Stimulated activated CD8-positive, alpha-beta memory T cell treated with anti-CD3 and anti-CD28 coated beads, Interleukin-12 subunit alpha, Interleukin-12 subunit beta, amount 100 ng/mL, for 4 hours (primary cell): ENCODE measurements at places on chromosomes 7 and 10.

DNA sequence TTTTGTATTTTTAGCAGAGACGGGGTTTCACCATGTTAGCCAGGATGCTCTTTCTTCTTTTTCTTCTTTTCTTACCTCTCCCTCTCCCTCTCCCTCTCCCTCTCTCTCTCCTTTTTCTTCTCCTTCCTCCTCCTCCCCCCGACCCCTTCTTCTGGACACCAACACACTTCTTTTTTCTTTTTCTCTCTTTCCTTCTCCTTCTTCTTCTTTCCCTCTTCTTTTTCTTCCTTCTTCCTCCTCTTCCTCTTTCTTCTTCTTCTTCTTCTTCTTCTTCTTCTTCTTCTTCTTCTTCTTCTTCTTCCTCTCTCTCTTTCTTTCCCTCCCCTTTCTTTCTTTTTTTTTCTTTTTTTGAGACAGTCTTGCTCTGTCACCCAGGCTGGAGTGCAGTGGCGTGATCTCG is 14.0 kb downstream of the MMD2 start:
- no peak for DNase-seq

DNA sequence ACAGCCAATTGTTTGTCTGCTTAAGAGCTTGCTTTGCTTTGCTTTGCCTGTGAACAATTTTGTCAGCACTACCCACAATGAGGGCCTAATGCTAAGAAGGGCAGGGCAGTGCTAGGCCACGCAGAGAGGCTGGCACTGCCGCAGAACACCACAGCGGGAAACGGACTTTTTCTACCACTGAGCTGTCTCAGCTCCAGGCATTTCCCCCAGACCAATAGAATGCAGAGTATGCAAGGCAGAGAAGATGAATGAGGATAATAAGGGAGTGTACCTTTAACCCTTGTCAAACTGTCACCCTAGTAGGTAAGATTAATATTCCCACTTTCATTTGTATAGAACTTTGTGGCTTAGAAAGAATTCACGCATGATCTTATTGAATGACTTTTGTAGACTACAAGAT is 104.5 kb downstream of the SH3PXD2A start:
- no peak for DNase-seq

GRCh38 chr10:90723416-90724068 is 134.3 kb downstream of the HTR7 start:
- DNase-seq: no peak

DNA sequence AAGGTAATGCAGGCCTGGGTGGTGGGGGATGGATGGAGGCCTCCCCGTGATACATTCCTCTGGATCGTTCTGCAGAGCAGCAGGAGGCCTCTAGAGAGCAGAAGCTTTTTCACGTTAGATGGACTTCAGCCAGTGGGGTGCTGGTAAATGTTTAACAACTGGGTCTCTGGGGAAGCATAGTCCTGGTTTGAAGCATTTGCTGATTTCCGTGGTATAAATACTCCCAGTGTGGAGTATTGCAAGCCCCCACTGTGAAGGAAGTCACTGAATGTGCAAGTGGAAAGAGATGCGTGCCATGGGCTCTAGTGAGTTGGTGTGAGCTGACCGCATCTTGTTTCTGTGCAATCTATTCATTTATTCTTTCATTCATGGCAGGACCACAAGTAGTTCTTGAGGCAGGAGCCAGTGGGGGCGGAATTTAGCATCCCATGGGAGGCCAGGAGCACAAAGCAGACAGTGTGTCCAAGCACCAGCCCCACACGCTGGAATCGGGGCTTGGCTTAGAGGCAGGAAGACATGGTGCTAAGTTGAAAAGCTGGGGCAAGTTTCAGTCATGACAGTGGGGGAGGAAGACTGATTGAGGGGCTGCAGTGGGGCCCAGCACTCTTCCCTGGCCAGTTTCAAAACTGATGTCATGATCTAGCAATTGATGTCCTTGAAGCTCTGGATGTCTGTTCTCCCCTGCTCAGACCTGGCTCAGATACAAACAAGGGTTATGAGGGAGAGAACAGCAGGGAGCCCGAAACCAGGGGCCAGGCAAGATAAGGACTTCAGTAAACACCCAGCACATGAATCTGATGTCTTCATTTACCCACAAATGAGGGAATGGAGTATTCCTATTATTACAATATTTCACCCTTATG is 280.9 kb upstream of the LYZL1 start:
- no peak for DNase-seq

GRCh38 chr7:139004321-139005090 is 23.3 kb upstream of the KIAA1549 start:
- DNase-seq: no peak

DNA sequence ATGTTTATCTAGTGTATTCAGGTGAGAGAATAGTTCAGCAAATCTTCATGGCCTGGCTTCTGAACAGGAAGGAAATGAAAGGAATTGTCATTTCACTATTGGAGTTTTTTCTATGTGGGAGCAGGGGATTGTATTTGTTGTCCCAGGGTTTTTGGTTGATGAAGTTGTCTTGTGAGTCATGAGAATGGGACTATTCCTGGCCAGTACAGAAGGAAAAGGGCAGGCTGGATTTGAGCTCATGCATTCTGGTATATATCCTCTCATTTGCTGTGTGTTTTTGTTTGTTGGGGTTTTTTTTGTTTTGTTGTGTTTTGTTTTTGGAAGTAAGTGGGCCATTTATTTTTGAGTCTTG is 101.2 kb upstream of the MKLN1 start:
- no peak for DNase-seq

GRCh38 chr7:28729281-28729680 is 228.8 kb downstream of the TRIL start:
- DNase-seq: no peak

DNA sequence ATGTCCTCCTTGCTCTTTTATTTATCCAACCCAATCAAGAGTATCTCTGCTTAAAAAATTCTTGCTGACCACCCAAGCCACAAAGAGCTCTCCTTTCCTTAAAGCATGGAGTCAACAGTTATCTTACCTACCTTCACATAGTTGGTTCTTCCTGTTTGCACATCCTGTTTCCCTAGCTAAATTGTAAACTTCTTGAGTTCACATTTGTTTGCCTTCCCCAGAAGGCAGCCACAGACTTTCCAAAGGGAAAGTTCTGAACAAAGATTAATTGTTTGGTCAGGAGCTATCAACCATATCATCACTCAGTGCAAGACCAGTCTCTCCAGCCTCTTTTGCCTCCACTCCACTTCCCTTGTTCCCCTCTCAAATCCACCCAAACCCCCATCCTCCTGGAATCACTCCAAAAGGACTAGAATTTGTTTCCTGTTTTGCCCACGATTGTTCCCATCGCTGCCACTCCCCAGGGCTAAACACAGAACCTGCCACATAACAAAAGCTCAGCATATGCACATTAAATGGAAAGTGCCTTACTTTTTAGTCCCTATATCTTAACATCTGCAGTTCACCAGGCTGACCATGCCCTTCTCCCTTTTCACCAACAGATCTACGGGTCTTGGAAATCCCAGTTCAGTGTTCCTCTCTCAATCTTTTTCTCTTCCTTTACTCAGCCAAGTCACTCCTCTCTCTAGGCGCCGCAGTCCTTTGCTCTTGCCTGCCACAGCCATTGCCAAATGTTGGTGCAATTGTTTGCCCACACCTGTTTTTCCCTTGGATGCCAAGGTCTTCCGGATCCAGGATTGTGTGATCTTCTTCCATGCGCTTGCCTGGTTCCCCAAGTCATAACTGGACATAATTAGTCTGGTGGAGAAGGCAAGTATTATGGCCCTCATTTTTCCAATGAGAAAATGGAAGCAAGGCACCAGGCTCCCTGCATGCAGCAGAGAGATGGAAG is 265.5 kb downstream of the KCNMA1 start:
- no peak for DNase-seq

DNA sequence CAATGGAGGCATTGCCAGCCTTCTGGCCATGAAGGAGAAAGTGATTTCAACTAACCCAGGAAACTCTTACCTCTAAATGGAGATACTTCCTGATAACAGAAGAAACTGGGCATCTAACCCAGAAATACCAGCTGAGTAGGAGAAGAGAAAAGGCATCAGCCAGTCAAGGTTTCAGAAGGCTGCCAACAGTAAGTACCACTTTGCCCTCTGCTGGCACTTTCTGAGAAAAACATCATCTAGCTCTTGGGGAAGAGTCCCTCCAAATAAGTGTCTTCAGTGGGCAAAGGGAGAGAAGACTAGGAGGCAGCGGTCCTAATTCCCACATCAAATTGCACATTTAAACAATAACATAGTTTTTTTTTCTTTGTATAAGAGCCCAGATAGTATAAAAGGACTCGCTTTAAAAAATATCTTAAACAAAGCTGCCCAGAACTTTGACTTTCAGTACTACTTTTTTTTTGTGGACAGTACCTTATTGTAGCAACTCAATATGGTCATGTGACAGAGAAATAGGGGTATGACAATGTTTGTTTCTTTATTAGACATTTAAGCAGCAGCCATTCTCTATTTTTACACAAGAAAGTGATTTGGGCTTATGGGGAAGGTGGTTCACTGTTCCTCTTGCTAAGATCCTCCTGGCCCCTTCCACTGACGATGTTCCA is 157.3 kb downstream of the CTTNBP2 start:
- DNase-seq: no peak

DNA sequence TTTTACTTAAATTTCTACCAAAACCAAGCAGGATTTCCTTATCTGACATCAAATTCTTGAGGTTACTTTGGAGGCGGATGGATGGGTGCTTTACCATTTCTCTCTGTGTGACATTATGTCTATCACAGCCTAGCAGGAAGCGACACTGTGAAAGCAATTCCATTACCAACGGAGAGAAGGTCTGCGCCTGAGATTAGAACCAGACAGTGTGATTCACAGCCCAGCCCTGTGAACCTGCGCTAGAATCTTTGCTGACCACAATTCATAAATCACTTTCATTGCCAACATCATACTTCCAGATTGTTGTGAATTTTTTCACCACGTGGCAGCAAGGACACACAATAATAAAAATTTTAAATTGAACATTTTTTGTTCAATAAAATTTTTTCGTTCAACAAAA is 126.5 kb downstream of the CUBN start:
- DNase-seq: peak; percentile 38

DNA sequence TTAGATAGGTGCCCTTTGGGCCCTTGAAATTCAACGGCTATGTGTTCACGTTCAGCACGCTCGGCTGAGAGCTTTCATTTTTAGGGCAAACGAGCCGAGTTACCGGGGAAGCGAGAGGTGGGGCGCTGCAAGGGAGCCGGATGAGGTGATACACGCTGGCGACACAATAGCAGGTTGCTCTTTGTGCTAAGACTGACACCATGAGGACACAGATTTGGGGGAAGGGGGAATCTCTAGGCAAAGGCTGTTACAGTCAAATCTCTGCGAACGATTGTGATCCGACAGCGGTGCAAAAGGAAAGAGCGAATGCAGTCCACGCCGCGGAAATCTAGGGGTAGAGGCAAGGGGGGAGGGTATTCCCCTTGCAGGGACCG is 667 bp downstream of the KLLN start:
- no peak for DNase-seq

GRCh38 chr10:47286591-47287315 is 13.2 kb upstream of the GDF10 start:
- DNase-seq: no peak

DNA sequence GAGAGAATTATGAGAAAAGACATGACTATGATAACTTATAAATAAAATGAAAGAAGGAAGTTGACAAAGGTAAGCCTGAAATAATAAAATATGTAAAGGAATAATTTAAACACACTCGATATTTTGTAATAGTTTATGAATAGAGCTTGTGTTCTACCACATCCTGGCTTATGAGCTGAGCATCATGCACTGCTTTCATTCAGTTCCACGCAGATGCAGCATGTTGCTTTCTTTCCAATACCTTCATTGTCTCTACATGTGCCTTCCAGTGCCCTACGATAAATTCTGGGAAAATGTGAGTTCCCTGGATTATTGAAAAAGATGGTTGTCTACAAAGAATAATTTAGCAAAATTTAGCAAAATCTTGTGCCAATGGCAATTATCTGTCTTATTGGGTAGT is 398.9 kb upstream of the SEMA3C start:
- DNase-seq: no peak

DNA sequence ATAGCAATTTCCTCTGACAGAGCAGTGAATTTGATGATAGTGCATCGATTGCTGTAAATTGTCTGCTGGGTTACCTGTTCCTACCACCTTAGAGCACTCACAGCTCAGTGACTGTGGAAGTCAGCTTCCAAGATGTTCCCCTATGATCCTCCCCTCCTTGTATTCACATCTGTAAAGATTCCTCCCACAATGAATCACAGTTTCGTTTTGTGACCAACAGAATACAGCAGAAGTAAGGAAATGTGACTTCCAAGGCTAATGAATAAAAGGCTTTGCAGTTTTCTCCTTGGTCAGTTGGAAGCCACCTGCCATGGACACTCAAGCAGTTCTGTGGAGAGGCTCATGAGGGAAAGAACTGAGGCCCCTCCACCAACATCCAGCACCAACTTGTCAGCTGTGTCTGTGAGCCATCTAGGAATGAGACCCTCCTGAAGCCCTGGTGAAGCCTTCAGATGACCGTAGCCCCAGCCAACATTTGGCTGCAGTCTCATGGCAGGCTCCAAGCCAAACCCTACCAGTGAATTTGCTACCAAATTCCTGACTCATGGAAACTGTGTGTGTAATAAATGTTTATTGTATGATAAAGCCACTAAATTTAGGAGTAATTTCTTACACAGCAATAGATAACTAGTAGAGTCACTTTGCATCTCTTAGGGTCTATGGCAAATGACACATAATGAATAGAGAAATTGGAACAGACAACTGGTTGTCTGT is 309.5 kb upstream of the NPVF start:
- no peak for DNase-seq

- no peak for DNase-seq
Observed at GRCh38 chr10:45418417-45418848, 44.4 kb downstream of the ALOX5 start.

DNA sequence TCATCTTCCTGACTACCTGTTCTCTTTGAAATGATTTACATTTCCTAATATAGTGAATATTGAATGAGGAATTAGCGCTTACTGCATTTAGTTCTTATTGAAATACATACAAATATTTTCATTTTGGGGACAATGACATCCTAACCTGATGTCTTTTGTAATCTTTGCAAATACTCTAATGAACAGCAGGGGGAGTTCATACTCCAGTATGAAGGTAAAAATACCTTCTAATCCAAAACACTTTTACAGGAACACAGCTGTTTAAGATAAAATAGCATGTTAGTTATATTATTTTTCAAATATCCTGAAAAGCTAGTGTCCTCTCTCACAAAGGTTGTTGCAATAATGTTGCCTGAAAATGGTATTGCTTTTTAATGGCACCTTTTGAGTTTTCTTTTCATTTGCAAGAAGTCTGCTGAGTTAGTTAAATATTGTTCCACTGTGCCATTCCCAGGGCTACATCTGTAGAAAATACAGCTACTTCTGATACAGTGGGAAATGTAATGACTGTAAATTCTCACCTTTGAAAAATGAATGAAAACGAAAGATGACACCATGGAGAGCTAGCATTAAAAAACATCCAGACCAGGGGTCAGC is 400.0 kb downstream of the PHF14 start:
- DNase-seq: no peak

DNA sequence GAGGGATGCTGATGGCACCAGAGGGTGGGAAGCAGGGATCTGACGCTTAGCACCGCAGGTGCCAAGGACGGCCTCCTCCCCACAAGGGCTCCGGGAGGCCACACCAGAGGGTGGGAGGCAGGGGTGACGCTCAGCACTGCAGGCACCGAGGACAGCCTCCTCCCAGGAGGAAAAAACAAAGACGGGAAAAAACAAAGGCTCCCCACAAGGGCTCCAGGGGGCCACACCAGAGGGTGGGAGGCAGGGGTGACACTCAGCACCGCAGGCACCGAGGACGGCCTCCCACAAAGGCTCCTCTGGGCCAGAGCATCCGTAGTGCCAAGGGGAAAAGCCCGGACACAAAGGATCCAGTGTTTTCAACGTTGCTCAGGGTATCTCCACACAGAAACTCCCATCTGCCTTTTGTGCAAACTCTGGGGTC is 25.6 kb downstream of the DIP2C start:
- no peak for DNase-seq

GRCh38 chr7:36306722-36307121 is 82.9 kb upstream of the ANLN start:
- DNase-seq: no peak
